NCI-H2227 treated with DMSO at 0.1 percent for 48 hours (cell line): ENCODE measurements at places on chromosomes 16 and 17.

- DNase-seq: no peak
Measured at GRCh38 chr17:78532922-78533640, 44.1 kb downstream of the DNAH17 start.

DNA sequence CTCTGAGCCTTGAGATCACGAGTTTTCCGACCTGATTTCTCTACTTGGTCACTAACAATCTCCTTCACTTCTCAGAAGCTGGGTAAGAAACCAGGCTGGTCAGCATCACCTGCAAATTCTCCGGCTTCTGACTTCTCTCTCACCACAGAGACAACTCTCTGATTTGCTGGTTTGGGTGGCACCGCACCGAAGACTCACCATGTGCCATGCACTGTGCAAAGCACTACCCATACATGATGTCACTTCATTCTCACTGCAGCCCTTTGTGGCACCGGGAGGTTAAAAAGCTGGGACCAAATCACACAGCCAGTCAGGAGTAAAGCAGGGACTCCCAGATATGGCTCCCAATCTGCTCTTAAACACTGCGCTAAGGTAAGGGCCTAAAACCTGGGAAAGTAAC, 647 bp downstream of the VAC14 start:
- peak; percentile 4 for DNase-seq

DNA sequence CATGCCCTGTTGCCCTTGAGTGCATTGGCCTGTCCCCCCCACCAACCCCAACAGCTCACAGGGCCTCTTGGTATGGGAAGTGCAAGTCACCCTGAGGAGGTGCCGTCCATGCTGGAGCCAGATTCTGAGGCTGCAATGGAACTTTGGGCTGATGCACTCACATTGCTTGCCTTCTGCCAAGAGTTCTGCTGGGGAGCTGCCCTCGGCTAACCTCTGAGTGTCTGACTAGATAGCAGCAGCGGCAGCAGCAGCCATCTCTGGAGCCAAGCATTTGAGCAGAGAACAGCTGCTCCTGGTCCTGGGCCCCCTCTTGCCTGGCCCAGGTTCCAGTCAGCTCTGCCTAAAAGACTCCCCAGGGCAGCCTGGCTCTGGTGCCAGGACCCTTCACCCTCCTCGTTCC, 61.5 kb downstream of the GNAO1 start:
- no peak for DNase-seq

DNA sequence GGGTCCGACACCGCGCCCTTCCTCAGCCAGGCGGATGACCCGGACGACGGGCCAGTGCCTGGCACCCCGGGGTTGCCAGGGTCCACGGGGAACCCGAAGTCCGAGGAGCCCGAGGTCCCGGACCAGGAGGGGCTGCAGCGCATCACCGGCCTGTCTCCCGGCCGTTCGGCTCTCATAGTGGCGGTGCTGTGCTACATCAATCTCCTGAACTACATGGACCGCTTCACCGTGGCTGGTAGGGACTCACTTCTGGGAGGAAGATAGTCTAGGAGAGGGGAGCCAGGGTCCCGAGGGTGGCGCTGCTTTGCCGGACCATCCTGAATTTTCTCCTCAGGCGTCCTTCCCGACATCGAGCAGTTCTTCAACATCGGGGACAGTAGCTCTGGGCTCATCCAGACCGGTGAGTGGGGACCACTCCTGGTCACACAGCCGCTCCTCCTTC, 601 bp downstream of the SPNS1 start:
- DNase-seq: no peak

DNA sequence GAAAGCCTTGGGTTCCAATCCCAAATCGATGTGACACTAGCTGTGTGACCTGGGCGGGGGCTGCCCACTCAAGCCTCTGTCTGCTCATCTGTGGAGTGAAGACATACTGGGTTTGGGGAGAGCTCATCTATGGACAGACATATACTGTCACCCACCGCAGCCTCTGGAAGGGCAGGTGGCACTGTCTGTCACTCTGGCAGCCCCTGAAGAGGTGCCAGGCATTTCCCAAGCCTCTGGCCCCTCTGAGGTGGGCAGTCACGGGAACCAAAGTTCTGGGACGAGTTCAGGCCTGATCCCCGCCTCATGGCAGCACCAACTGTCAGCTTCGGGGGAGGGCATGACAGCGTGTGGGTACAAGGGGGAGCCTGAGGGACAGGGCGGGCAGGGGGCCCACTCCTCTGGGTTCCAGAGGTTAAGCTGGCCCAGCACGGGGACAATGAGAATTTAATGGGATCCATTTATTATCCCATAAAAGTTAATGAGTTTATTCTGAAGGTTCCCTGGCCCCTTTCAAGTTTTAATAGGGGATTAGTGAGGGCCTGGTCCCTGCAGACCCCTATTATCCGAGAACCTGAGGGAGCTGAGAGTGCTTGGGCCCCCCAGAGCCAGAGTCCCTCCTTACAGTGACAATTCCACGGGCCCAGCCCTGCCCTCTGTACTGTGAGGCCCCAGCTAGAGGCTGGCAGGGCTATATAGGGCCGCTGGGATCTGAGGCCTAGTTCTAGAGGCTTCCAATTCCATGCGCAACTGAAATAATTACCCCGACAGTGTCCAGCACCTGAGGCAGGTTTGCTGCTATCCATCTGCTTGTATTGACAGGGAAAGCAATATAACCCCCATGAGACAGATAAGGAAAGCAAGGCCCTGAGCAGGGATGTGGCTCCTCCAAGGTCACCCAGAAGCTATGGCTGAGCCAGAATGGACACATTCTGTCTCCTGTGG, 18.8 kb downstream of the SEZ6 start:
- no peak for DNase-seq

DNA sequence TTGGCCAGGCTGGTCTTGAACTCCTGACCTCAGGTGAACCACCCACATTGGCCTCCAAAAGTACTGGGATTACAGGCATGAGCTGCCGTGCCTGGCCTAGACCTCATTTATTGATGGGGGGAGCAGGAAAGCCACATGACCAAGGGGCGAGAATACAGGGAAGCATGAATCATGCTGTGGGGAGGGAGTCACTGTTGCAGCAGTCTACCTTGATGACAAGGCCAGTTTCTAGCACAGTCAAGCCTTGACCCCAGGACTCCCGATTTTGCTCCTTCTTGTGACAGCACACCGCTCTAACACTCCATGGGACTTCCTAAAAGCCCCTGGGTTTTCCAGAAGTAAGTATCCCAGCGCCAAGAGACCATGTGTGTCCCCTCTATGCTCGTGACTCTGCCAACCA, 42.9 kb upstream of the IRF8 start:
- DNase-seq: no peak

DNA sequence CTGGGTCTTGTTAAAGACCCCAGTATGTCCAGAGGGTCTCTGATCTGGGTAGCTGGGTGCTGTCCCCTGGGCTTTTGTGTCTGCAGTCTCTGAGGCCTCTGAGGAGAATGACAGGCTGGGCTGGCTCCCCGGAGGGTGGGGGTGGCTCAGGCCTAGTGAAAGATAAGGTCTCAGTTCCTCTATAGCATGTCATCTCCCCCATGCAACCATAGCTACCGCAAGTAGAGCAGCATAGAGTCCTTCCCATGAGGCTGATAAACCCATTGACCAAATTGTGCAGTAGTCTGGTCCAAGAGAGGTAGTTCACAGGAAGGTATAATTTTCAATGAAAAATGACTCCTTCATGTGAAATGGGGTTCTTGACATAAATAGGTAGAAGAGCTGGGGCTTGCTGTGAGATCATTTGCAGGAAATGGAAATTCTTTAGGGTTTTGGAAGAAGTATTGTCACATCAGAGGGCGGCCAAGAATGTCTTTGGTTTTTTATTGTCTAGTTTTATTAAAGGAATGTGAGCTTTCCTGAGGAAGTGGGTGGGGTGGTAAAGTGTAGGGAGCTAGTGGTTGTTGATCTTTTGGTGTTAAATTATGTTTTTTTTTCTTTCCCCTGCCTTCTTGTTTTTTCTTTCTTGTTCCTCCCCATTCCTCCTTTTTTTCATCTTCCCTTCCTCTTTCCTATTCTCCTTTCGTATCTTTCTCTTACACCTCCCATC, 21.0 kb downstream of the SLC7A6OS start:
- DNase-seq: no peak

- no peak for DNase-seq
Measured at GRCh38 chr16:62596584-62596983, 560.3 kb upstream of the CDH8 start.

DNA sequence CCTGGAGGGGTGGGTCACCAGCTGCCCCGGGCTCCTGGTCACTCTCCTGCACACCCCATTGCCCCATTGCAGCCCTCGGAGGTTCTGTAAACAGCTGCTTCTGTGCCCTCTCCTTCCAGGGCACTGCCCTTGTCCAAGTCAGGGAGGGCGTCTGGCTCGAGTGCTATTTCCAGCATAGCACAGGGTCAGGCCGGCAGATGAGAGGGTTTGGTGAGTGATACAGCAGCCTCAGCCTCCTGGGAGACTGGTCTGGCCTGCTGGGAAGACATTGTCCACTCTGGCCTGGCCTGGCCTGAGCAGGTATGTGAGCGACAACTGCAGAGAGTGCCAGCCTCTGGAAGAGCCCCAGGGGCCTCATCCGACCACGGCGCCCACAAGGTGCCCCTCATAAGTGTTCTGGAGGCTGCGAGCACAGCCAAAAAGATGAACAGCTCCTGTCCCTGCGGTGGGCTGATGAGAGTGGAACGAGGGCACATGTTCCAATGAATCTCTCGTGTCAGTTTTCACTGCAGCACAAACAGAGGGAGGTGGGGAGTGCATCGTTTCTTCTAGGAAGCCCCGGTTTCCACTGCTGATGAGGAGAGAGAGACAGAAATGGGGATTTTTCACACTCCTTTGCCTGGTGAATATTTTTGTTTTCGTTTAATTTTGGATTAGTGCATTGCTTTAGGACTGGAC, 105.8 kb upstream of the SDK2 start:
- DNase-seq: no peak

GRCh38 chr16:75219838-75220237, 1.1 kb downstream of the CTRB1 start:
- no peak for DNase-seq
